Uterus (tissue), 4 donors: ENCODE measurements at places on chromosomes 7 and 10. TPM values are rescaled to one million over a fixed set of nuclear protein-coding genes. Genes with fewer than 3 reads are reported as not detected.
A peak's percentile ranks its signal among the peaks of the same experiment; 100 is the strongest.

The ATP6V0E2 gene
- 22.5 TPM for total RNA-seq

The SKIDA1 gene
- 0.26 TPM for total RNA-seq

The OR2A42 gene
- 0.15 TPM for total RNA-seq

DNA sequence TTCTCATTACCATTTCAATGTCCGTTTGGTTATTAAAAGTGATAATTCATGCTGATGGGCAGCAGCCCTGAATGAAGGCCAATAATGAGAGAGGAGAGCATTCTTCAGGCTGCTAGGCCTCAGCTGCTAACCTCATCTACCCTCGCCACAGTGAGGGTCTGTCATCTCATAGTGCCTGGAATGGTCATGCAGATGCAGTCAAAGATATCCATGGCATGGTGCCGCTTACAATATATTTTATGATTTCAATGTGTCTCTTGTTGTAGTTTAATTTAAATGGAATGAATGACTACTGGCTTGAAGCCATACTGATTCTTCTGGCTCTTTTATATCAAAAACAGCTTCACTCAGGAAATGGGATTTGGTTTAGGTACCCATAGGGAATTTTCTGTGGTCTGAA, 126.9 kb downstream of the SLC16A9 start:
- H3K27me3 ChIP-seq = no peaks in the 10 kb centered on the region
- DNase-seq = no peak
- H3K27ac ChIP-seq = no peak overlapping the region
- no peak overlapping the region for H3K4me3 ChIP-seq
- H3K4me1 ChIP-seq = no peaks in the 10 kb centered on the region

The KCND2 gene
- total RNA-seq = 4.4 TPM

GRCh38 chr10:96290368-96291133, 13.7 kb upstream of the DNTT start:
- H3K4me1 ChIP-seq = no peaks in the 10 kb centered on the region
- no peak overlapping the region for H3K27ac ChIP-seq
- no peaks in the 10 kb centered on the region for H3K27me3 ChIP-seq
- no peak for DNase-seq
- H3K36me3 ChIP-seq = no peaks in the 10 kb centered on the region

GRCh38 chr7:137151041-137151689, 192.4 kb downstream of the PTN start:
- H3K4me3 ChIP-seq = no peak overlapping the region
- H3K36me3 ChIP-seq = no peaks in the 10 kb centered on the region
- peak overlapping the region; percentile 42 for H3K27ac ChIP-seq
- DNase-seq = no peak
- no peaks in the 10 kb centered on the region for H3K27me3 ChIP-seq
- H3K4me1 ChIP-seq = no peaks in the 10 kb centered on the region

GRCh38 chr10:7199152-7199760, 211.6 kb downstream of the SFMBT2 start:
- no peaks in the 10 kb centered on the region for H3K4me1 ChIP-seq
- no peaks in the 10 kb centered on the region for H3K27me3 ChIP-seq
- DNase-seq = no peak

The CDHR3 gene
- total RNA-seq = 5.4 TPM

DNA sequence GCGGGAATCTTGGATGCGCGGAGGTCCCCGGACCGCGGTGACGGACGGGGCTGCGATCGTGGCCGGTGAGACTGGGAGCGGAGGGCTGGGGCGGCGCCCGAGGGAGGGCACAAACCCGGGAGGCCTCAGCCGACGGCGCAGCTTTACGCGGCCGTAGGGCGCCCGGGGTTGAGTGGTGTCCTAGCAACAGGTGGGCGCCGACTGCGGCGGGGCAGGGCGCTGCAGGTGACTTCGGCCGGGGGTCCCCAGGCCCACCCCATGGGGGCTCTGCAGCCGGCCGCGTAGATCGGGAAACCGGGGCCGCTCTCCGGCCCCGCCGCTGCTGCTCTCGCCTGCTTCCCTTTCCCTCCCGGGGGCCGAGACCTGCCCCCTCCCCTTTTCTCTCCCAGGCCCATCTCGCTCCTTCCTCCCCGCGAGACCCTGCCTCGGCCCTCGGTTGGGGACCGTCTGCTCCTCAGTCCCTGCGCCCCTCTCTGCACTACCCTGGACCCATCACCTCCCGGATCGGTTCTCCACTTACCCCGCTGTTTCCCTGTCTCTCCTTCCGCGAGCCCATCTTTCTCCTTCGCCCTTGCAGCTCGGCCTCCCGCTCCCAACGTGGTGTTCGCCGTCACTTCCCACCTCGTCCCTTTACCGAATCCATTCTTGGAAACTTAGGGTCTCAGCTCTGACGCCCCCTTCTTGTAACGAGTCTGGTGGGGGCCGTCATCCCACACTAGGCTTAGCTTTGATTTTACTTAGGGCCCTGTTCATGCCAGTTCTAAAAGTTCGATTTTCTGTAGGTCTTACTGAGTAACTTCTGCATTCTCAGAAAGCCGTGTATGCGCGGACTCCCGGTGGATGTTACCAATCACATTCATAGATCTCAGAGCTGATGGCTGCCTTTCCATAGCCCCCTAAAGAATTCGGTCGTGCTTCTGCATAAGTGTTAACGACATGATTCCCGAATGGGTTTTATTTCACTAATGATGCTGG, 18.5 kb upstream of the ACBD5 start:
- peak overlapping the region; percentile 62 for H3K27ac ChIP-seq
- DNase-seq = no peak
- peak overlapping the region; percentile 35 for H3K4me3 ChIP-seq
- no peaks in the 10 kb centered on the region for H3K36me3 ChIP-seq
- no peaks in the 10 kb centered on the region for H3K4me1 ChIP-seq

DNA sequence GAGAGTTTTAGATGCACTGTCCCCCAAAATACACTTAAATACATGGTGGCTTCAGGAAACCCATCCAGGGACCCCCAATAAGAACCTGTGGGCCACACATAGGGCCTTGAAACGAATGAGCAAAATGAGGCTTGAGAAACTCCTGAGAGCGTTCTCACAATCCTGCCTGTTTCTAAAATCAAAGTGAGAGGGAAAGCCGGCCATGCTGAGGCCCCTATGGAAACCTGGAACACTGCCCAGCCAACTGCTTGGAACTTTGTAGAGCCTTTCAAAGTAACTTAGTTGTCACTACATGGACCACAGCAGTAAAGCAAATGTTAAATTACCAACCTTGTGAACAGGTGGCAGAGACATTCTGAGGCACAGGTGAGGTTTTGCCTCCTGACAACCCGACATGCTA, 13.4 kb downstream of the SGMS1 start:
- no peak overlapping the region for H3K4me3 ChIP-seq
- no peaks in the 10 kb centered on the region for H3K27me3 ChIP-seq
- peaks cover 6% of the 10 kb centered on the region for H3K4me1 ChIP-seq

DNA sequence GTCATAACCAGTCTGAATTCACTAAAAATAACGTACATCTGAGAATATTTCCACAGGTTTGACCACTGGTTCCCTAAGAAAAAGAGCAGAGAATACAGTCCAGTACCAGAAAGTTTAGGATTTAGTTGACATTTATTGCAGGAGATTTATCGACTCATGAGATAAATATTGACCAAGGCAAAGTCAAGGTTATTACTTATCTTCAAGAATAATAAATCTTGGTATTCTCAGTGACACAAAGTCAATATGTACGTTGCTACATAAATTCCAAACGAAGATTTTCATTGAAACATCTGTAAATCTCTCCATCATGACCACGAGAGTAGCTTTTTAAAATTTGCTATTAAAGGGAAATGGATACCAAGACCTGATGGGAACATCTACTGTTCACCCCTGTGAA, 39.4 kb upstream of the GRB10 start:
- H3K4me3 ChIP-seq = no peak overlapping the region
- no peaks in the 10 kb centered on the region for H3K27me3 ChIP-seq
- no peak for DNase-seq
- no peaks in the 10 kb centered on the region for H3K36me3 ChIP-seq

The GTPBP10 gene
- 25.6 TPM for total RNA-seq

DNA sequence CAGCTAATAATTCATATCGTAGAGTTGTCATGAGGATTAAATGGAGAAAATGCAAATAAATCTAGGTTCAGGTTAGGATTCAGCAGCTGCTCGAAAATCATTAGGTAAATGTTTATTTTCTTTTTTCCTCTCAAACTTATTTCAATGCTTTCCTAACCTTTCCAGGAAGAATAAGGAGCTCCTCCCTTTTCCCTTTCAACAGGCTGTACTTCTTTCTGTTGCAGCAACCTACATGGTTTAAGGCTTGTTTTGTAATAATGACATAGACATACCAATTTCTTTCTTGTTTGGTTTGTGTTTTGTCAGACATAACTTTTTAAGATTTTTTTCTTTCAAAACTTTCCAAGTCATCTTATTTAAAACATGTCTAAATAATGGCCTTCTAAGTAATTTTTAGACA, 18.2 kb downstream of the GPR141 start:
- H3K27me3 ChIP-seq = no peaks in the 10 kb centered on the region
- no peak overlapping the region for H3K27ac ChIP-seq
- no peak overlapping the region for H3K4me3 ChIP-seq
- no peaks in the 10 kb centered on the region for H3K4me1 ChIP-seq

The RAMP3 gene
- 68.5 TPM for total RNA-seq

The KLF14 gene
- total RNA-seq = not detected

DNA sequence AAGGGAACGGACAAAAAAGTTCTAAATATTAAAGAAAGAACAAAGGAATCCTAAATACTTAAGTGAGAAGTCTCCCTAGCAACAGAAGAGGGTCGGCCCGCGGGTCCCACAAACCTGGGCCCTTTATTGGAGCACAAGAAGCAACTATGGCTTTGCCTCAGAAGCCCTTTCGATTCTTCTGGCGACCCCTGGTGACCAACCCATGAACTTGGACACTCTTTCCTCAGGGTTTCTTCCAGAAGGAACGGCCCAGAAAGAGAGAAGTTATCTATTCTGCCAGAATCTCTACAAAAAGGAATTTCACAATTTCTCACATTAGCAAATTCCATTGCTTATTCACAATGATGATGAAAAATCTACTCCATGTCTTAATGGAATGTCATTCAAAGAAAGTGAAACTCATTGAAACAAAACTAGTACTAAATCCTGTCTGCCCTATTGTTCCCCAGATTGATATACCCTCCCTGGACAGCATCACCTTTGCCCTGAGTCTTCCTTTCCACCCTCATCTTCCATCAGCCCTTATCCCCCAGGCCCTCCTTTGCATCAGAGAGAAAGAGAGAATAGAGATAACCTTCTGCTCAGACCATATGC, 43.7 kb downstream of the CPVL start:
- no peaks in the 10 kb centered on the region for H3K27me3 ChIP-seq
- H3K4me3 ChIP-seq = no peak overlapping the region
- DNase-seq = peak; percentile 72
- H3K4me1 ChIP-seq = peaks cover 7% of the 10 kb centered on the region
- no peak overlapping the region for H3K27ac ChIP-seq

GRCh38 chr10:114684084-114684821, 26.2 kb upstream of the ABLIM1 start:
- no peaks in the 10 kb centered on the region for H3K36me3 ChIP-seq
- peaks cover 7% of the 10 kb centered on the region for H3K4me1 ChIP-seq
- peak; percentile 56 for DNase-seq
- H3K27me3 ChIP-seq = no peaks in the 10 kb centered on the region
- peak overlapping the region; percentile 84 for H3K27ac ChIP-seq

GRCh38 chr10:127146661-127147060, 49.7 kb downstream of the INSYN2A start:
- no peaks in the 10 kb centered on the region for H3K27me3 ChIP-seq
- no peaks in the 10 kb centered on the region for H3K4me1 ChIP-seq
- no peak overlapping the region for H3K4me3 ChIP-seq
- H3K27ac ChIP-seq = no peak overlapping the region
- DNase-seq = no peak
- H3K36me3 ChIP-seq = no peaks in the 10 kb centered on the region

The WDFY4 gene
- total RNA-seq = 0.26 TPM

GRCh38 chr7:147700702-147701101, 889.9 kb upstream of the C7orf33 start:
- no peaks in the 10 kb centered on the region for H3K27me3 ChIP-seq
- no peak for DNase-seq
- no peaks in the 10 kb centered on the region for H3K36me3 ChIP-seq
- no peaks in the 10 kb centered on the region for H3K4me1 ChIP-seq
- no peak overlapping the region for H3K4me3 ChIP-seq
- H3K27ac ChIP-seq = no peak overlapping the region

DNA sequence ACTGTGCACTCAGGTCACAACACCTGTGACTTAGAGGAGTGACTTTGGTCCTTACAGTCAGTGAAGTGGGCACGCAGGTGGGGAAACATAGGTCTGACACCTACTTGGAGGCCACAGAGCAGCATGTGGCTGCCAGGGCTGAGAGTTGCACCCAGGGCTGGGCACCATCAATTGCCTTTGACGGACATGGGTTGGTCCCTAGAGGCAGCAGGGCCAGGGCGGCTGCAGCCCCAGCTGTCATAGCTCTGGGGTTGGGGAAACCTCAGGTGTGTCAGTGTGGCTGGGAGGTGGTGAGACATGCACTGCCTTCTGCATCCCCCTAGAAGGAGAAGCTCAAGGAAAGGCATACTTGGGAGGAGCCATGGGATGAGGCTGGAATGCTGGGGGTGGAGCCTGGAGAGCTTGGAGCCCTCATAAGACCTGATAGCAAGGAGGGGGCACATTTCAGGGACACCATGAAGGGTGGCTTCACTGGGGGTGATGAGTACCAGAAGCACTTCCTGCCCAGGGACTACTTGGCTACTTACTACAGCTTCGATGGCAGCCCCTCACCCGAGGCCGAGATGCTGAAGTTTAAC, at the start of gene INMT:
Gene INMT (plus strand): TSS at position 440 of the 578 bp plus-strand sequence. CDS start 16 bp downstream, at position 456.
- no peaks in the 10 kb centered on the region for H3K36me3 ChIP-seq
- no peak within 1 kb of the TSS for H3K4me3 ChIP-seq
- H3K4me1 ChIP-seq = no peaks in the 10 kb centered on the region
- H3K27ac ChIP-seq = peak within 1 kb of the TSS; percentile 81
- H3K27me3 ChIP-seq = no peaks in the 10 kb centered on the region

- no peak overlapping the region for H3K4me3 ChIP-seq
- H3K27ac ChIP-seq = no peak overlapping the region
- DNase-seq = no peak
- H3K36me3 ChIP-seq = no peaks in the 10 kb centered on the region
Observed at GRCh38 chr10:84845628-84846261, 517.4 kb downstream of the CCSER2 start.

The SPDYE8 gene
- total RNA-seq = not detected

The ITIH5 gene
- total RNA-seq = 9.5 TPM

The FZD8 gene
- 1.8 TPM for total RNA-seq

GRCh38 chr10:33279811-33280602, 54.5 kb downstream of the NRP1 start:
- H3K4me3 ChIP-seq = no peak overlapping the region
- no peaks in the 10 kb centered on the region for H3K36me3 ChIP-seq
- H3K27ac ChIP-seq = peak overlapping the region; percentile 67
- H3K27me3 ChIP-seq = no peaks in the 10 kb centered on the region

GRCh38 chr7:77415823-77416620, at the start of gene GSAP:
Gene GSAP (minus strand): TSS chr7:77416349. CDS start chr7:77416321, 28 bp downstream.
- no peaks in the 10 kb centered on the region for H3K27me3 ChIP-seq
- H3K27ac ChIP-seq = peak within 1 kb of the TSS; percentile 65
- DNase-seq = peak; percentile 45
- peak within 1 kb of the TSS; percentile 74 for H3K4me3 ChIP-seq
- no peaks in the 10 kb centered on the region for H3K36me3 ChIP-seq

- no peak overlapping the region for H3K27ac ChIP-seq
- H3K4me3 ChIP-seq = no peak overlapping the region
- H3K27me3 ChIP-seq = no peaks in the 10 kb centered on the region
Observed at GRCh38 chr10:11986593-11987216, 55.9 kb downstream of the UPF2 start.

The GPC2 gene
- total RNA-seq = 4.5 TPM

- H3K4me1 ChIP-seq = no peaks in the 10 kb centered on the region
- no peaks in the 10 kb centered on the region for H3K27me3 ChIP-seq
- H3K27ac ChIP-seq = no peak overlapping the region
- no peak for DNase-seq
Observed at GRCh38 chr7:153675131-153675530, 377.1 kb upstream of the DPP6 start.

The LFNG gene
- 30.5 TPM for total RNA-seq

The EVX1 gene
- not detected for total RNA-seq

The CYP17A1 gene
- total RNA-seq = 3.6 TPM
